ENCODE measurements at places on chromosomes 3 and 15.

GRCh38 chr3:33645060-33645647 lies 72.9 kb downstream of the CLASP2 start:
- no peak for DNase-seq

DNA sequence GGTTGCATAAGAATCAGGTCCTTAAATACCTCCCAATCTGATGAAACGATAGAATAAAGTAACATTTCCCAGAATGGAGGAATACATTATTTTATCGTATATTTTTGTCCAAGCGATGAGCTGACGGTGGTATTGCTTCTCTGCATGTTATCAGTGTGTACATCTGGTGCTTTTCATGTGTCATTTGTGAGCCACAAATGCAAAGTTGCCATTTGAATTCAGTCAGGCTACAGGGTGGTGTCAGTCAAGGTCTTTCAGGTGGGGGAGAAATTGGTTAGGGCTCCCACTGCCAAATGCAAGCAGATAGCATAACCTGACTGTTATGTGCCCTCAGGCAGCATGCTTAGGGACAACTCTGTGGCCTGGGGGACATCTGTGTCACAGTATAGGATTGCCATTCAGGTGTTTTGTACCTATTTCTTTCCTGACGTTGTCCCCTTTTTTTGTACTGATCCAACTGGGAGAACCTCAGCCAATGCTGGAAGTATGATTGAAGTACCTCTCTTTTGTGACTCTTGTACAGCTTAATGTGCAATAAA lies 26.5 kb upstream of the TIMP4 start:
- DNase-seq, result no peak

- DNase-seq, result no peak
Measured at GRCh38 chr3:124878561-124879336, 8.4 kb downstream of the ITGB5 start.

- DNase-seq, result no peak
Measured at GRCh38 chr3:159266779-159267178, 464.9 kb downstream of the MFSD1 start.

GRCh38 chr3:66423791-66424190 lies 77.0 kb downstream of the LRIG1 start:
- no peak for DNase-seq
